ENCODE measurements at places on chromosomes 4 and X. TPM values are rescaled to one million over a fixed set of nuclear protein-coding genes. Genes with fewer than 3 reads are reported as not detected.

The DNAAF6 gene
- not detected for polyA plus RNA-seq

The STK32B gene
- 11.3 TPM for polyA plus RNA-seq

- DNase-seq = no peak
Observed at GRCh38 chr4:83438719-83439118, 16.9 kb downstream of the HELQ start.

DNA sequence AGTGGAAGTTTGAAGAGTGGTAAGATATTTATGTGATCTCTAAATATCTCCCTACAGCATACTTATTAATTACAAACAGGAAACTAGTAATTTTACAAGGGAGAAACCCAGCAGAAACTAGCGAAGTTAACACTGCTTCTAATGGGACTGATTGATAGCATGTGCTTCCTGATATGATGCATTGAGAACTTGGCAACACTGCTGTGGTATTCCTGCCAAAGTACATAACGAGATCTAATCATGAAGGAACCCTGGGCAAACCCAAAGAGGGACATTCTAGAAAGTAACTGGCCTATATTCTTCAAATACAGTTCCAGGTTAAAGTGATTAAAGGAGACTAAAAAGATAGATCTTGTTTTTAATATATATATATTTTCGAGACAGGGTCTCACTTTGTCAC, 4.6 kb upstream of the GPR34 start:
- no peak for DNase-seq

DNA sequence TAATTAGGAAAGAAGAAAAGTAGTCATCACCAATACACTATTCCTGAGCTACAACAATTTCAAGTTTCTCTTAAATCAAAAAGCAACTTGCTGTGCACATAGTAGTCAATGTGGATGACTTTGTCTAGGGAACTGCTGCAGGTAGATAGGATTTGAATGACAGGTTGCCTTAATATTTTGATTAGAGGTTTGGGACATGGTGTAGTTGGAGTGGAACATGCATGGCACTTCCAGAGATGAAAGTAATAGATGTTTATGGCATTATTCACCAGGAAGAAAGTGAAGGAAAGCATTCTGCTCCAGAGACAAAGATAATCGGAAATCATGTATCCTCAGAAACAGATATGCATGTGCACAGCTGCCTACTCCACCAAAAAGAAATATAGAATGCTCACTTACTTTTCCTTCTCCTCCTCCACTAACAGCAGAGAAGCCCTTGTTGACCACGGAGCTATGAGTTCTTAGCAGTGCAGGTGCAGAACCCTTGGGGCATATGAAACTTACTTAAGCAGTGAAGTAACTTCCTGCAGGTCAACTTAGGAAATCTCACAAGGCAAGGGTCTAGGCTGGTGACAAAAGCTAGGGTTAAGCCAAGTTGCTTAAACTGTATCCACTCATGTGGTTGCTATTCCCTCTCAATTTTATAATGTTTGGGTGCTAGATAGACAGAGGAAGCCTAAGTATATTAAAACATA, 390.8 kb downstream of the HNRNPD start:
- no peak for DNase-seq

GRCh38 chrX:747176-747575, 116.6 kb downstream of the SHOX start:
- DNase-seq = no peak

DNA sequence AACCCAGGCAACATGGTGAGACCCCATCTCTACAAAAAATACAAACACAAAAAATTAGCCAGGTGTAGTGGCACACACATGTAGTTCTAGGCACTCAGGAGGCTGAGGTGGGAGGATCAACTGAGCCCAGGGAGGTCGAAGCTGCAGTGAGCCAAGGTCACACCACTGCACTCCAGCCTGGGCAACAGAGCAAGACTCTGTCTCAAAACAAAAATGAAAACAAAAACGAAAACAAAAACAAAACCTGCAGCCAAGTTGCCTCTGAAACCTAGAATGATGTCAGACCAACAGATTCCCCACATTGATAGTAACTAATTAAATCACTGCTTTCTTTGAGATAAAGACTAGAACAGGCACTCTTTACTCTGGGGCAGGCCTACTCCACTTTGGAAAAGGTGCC, 104.5 kb downstream of the AMELX start:
- no peak for DNase-seq

- no peak for DNase-seq
Observed at GRCh38 chr4:74157154-74157553, 764 bp upstream of the MTHFD2L start.

DNA sequence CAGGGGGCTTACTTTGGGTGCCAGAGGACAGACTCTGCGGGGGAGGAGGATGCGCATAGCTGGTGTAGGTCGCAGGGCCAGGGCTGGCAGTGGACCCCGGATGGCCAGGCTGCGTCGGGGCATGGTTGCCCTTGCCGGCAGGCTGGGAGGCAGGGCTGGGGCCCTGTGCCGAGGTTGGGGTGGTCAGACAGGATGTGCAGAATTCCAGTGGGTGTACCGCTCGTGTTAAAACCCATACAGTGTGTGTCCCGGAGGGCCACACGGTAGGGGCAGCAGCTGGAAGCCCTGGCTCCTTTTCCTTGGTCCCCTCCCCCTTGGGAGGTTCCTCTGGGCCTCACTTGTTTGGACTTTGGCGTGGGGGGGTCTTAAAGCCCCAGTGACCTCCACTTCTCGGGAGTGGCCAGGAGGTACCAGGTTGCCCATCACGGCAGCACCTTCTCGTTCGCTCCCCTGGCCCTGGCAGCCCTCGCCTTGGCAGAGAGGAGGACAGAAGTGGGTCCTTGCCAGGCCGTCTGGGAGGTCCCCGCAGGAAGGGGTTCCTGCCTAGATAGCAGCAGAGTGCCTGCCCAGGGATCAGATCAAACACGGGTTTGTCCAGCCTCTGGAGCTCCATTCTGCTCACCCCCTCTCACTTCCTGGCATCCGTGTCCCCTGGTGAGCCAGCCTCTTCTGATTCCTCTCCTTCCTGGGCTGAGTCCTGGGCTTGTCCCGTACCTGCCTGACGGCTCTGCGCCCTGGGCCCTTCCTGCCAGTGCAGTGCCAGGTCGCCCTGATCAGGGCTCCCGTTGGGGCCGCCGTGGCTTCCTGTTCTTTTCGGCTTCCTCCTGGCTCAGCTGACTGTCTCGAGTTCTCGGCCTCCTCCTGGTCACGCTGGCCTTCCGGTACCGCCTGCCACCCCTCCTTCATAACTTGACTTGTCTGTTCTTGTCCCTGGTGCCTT, 56.7 kb upstream of the HGFAC start:
- DNase-seq = no peak

GRCh38 chrX:15344106-15344505, 8.8 kb upstream of the PIGA start:
- no peak for DNase-seq

GRCh38 chr4:15077969-15078368, 75.7 kb downstream of the CPEB2 start:
- no peak for DNase-seq
